ENCODE measurements at places on chromosomes 7 and 10.

DNA sequence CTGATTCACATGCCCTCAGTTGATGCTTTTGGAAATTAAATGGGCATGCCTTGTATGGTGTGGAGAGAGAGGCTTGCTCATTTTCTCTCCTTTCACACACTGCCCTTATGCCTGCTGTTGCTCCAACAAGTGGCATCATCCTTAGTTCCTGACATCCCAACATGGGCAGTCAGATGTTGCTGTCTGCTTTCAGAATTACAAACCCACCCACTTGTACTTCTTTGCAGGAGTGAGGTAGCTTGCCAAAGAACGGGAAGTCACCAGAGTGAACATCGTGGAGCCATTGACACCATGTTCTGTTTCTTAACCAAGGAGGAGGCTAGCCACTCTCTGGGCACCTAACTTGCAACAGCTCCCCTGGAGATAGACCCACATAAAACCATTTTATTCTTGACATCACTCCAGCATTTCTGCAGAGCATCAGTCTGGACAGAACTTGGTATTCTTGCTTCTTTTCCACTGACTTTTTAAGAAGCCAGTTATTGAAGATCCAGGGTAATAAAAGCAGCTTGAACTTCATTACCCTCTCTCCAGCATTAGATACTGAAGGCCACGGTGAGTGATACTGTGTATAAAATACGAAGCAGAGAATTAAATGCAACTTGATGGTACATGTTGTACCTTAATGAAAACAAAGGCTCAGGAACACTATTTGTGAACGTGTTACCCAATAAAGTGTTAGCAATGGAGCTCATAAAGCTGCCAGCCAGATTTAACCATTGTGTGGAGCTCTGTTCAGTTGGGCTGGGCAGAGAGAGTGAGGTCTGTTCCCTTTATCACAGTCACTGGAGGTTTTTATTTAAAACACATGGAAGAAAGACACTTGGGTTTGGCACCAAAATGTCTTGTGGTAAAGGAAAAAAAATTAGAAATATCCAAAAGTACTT, 195.8 kb upstream of the HABP2 start:
- no peak for DNase-seq

DNA sequence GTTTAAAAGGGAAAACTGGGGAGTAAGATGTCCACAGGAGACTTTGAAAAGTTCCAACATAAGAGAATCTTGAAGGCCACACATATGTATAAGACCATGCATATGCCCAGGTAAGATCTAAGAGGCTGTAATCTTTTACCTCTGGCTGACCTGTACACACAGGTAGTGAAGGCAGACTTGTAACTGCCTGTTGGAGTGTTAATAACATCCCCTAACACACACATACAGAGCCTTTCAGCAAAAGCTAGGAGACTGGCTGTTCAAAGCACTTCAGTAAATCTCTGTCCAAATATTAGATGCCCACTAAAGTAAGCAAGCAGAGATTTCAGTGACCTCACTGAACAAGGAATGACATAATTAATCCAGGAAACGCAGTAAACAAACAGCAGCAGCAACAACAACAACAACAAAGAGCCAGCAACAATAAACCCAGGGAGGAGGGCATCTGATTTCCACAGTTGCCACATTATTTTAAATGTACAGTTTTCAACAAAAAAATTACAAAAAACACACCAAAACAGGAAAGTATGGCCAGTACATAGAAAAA, 15.0 kb downstream of the CYP51A1 start:
- DNase-seq = no peak

GRCh38 chr7:85025312-85025756, 161.5 kb downstream of the SEMA3D start:
- DNase-seq = no peak

DNA sequence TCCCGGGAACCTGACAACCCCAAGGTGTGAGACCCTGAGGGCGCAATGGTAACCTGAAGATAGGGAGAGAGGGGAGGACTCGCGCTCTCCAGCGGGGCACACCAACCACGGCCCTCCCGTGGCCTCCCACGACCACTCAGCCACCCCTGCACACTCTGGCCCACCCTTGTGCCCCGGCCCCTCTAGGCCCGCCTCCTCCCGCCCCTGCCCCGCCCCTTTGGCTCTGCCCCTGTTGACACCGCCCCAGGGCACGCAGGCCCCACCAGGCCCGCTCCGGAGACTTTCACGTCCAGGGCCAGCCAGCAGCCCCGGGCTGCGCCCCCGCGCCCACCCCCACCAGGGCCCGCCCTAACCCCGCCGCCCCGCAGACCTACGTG, 10.9 kb downstream of the ATG9B start:
- DNase-seq = no peak

DNA sequence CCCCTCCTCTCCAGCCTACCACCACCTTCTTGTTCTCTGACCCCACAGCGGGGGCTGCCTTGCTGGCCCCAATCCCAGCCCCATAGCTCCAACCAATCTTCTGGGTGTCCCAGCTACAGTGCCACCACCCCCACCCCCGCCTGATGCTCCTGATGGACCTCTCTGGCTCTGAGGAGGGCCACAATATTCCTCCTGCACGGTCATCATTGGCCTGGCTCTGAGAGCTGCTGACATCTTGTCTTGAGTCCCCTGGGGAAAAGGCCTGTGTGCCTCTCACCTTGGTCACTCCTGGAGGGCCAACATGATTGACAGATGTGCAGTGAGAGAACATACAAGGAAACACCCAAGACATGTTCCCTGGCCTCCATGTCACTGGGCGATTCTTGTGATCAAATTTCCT, 7.6 kb downstream of the GDF2 start:
- DNase-seq = no peak

- DNase-seq = no peak
Measured at GRCh38 chr7:30463405-30464145, 15.0 kb downstream of the NOD1 start.

GRCh38 chr10:74008212-74008731, 10.4 kb downstream of the VCL start:
- no peak for DNase-seq

All from endothelial cell (in vitro differentiated cells).